Activated CD8-positive, alpha-beta memory T cell treated with anti-CD3 and anti-CD28 coated beads, Interleukin-2, amount 10 ng/mL, durations not matched to agents 7 days and 5 days (primary cell): ENCODE measurements at places on chromosomes 7 and 10. TPM values are rescaled to one million over a fixed set of nuclear protein-coding genes. Genes with fewer than 3 reads are reported as not detected.

Gene HSPB1
- total RNA-seq = 36.5 TPM

- H3K27me3 ChIP-seq = no peaks in the 10 kb centered on the region
- no peak overlapping the region for H3K4me3 ChIP-seq
- peaks cover 14% of the 10 kb centered on the region for H3K36me3 ChIP-seq
- H3K4me1 ChIP-seq = no peaks in the 10 kb centered on the region
These were observed 140.1 kb downstream of the ZFAND4 start for GRCh38 chr10:45532480-45532879.

GRCh38 chr7:435630-436366 lies 83.8 kb downstream of the PDGFA start:
- no peak overlapping the region for H3K4me3 ChIP-seq
- no peaks in the 10 kb centered on the region for H3K27me3 ChIP-seq
- no peak for DNase-seq
- no peaks in the 10 kb centered on the region for H3K4me1 ChIP-seq

Gene TAS2R4
- 0.49 TPM for total RNA-seq

DNA sequence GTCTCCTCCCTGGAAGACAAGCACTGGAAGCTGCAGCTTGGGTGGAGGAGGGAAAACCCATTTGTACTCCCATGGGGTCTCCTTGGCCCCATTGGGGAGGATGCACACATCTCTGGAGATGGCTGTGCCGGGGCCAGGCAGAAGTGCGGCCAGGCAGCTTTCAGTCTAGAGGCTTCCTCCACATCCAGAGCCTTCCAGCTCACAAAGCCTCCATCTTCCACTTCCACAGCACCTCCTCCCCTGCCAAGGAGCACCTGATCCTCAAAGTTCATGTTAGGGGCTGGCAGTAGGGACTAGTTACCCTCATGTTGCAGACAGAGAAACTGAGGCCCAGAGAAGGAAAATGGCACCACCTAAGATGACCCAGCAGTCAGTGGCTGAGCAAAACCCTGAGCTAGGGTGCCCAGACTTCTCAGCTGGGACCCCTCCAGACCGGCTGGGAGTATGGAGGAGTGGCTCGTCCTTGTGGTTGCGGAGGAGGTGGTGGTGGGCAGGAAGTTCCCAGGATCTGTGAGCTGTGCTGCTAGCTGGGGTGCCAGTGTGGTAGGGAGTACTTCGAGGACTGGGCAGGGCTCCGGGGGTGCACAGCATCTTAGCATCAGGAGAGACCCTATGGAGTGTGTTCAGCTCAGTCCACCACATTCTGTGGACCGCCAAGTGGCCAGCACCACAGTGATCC lies 44.2 kb downstream of the ADCYAP1R1 start:
- H3K36me3 ChIP-seq = no peaks in the 10 kb centered on the region
- no peak overlapping the region for H3K4me3 ChIP-seq
- no peak overlapping the region for H3K27ac ChIP-seq
- H3K4me1 ChIP-seq = no peaks in the 10 kb centered on the region
- H3K27me3 ChIP-seq = peaks cover 4% of the 10 kb centered on the region
- DNase-seq = no peak

DNA sequence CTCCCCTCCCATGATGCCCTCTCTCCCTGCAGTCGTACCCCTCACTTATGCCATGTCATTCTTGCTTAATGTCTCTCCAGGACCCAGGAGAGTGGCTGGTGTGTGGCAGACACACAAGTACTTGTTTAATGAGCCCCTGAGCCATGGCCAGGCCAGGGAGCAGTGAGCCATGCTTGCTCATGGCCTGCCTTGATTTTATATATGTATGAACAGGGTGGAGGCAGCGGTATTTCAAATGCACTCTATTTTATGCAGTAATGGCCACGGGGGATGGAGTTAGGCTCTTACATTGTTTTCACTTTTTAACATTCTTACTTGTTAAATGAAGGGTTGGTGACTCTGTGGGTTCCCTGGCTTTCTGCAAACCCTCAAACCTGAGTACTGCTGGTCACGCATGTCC lies 144.8 kb downstream of the FANK1 start:
- no peak overlapping the region for H3K4me3 ChIP-seq
- H3K4me1 ChIP-seq = peaks cover 6% of the 10 kb centered on the region
- DNase-seq = no peak
- no peaks in the 10 kb centered on the region for H3K36me3 ChIP-seq
- no peaks in the 10 kb centered on the region for H3K27me3 ChIP-seq

DNA sequence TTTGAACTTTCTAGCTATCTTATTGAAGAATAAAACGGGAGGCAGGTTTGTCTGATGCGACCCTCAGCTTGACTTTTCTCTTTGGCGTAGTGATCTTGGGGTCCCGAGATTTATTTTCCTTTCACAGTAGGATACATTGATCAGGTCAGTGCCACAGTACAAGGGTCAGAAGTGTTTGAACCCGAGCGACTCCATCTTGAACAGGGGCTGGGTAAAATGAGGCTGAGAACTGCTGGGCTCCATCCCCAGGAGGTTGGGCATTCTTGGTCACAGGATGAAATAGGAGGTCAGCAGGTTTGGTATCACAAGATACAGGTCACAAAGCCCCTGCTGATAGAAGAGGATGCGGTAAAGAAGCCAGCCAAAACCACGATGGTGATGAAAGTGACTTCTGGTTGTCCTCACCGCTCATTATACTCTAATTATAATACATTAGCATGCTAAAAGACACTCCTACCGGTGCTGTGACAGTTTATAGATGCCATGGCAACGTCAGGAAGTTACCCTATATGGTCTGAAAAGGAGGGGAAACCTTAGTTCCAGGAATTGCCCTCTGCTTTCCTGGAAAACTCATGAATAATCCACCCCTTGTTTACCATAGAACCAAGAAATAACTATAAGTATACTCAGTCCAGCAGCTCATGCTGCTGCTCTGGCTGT lies 3.0 kb upstream of the TECPR1 start:
- peak; percentile 66 for DNase-seq
- H3K36me3 ChIP-seq = peaks cover 24% of the 10 kb centered on the region
- H3K27me3 ChIP-seq = no peaks in the 10 kb centered on the region
- H3K27ac ChIP-seq = peak overlapping the region; percentile 81
- H3K4me3 ChIP-seq = no peak overlapping the region
- H3K4me1 ChIP-seq = peaks cover 43% of the 10 kb centered on the region

DNA sequence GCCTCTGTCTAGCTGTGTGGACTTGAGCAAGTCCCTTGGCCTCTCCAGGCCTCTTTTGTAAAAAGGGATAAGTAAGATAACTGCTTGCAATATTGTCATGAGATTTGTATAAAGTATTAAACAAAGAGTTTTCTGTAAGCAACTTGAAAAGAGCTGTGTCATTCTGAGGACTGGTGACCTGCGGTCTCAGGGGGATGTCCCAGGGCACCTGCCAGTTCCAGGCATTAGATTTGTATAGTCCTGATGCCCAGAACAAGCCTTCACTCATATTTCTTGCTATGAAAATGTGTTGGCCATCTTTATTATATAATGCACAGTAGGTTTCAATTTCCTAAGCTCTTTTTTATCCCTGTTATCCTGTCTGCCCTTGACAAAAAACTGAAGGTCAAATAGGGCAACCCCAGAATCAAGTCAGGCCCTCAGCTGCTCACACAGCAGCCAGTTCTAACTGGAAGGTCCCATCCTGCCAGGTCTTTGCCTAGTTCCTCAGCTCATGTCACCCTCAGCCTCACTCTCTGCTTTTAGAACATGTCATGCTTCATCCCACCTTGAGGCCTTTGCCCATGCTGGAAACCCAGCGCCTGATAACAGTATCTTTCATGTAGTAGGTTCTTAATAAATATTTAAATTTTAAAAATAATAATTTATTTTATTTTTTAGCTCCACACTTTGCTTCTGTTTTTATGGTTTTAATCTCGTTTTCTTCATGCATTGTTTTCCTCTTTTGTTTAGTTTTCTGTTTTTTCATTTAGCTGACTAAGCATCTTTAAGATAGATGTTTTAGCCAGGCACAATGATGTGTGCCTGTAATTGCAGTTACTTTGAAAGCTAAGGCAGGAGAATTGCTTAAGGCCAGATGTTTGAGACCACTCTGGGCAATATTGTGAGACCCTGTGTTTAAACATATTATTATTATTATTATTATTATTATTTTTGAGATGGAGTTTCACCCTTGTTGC lies 87.5 kb upstream of the ZNF92 start:
- peaks cover 4% of the 10 kb centered on the region for H3K27me3 ChIP-seq
- DNase-seq = no peak
- no peak overlapping the region for H3K4me3 ChIP-seq
- no peaks in the 10 kb centered on the region for H3K4me1 ChIP-seq

- DNase-seq = no peak
- no peak overlapping the region for H3K27ac ChIP-seq
- H3K27me3 ChIP-seq = peaks cover 7% of the 10 kb centered on the region
- no peak overlapping the region for H3K4me3 ChIP-seq
- H3K36me3 ChIP-seq = peaks cover 6% of the 10 kb centered on the region
- peaks cover 21% of the 10 kb centered on the region for H3K4me1 ChIP-seq
These were observed 12.0 kb upstream of the SCART1 start for GRCh38 chr10:133441780-133442179.

GRCh38 chr10:125158601-125159485 lies 1.5 kb downstream of the CTBP2 start:
- no peak for DNase-seq
- H3K4me1 ChIP-seq = peaks cover 3% of the 10 kb centered on the region
- H3K27ac ChIP-seq = peak overlapping the region; percentile 32
- H3K36me3 ChIP-seq = no peaks in the 10 kb centered on the region
- peaks cover 64% of the 10 kb centered on the region for H3K27me3 ChIP-seq

GRCh38 chr10:110864662-110865140 lies 7.0 kb upstream of the PDCD4 start:
- H3K4me3 ChIP-seq = peak overlapping the region; percentile 82
- peak overlapping the region; percentile 99 for H3K27ac ChIP-seq
- H3K36me3 ChIP-seq = peaks cover 9% of the 10 kb centered on the region
- DNase-seq = peak; percentile 79

GRCh38 chr10:44301781-44302355 lies 83.0 kb downstream of the CXCL12 start:
- no peak overlapping the region for H3K27ac ChIP-seq
- no peaks in the 10 kb centered on the region for H3K36me3 ChIP-seq
- peaks cover 5% of the 10 kb centered on the region for H3K27me3 ChIP-seq
- DNase-seq = no peak
- peaks cover 12% of the 10 kb centered on the region for H3K4me1 ChIP-seq

Gene CREB5
- total RNA-seq = not detected

- DNase-seq = peak; percentile 57
- peak overlapping the region; percentile 48 for H3K4me3 ChIP-seq
- peaks cover 21% of the 10 kb centered on the region for H3K36me3 ChIP-seq
These were observed 104.6 kb downstream of the HIPK2 start for GRCh38 chr7:139673230-139673629.

Gene OR2A14
- not detected for total RNA-seq

DNA sequence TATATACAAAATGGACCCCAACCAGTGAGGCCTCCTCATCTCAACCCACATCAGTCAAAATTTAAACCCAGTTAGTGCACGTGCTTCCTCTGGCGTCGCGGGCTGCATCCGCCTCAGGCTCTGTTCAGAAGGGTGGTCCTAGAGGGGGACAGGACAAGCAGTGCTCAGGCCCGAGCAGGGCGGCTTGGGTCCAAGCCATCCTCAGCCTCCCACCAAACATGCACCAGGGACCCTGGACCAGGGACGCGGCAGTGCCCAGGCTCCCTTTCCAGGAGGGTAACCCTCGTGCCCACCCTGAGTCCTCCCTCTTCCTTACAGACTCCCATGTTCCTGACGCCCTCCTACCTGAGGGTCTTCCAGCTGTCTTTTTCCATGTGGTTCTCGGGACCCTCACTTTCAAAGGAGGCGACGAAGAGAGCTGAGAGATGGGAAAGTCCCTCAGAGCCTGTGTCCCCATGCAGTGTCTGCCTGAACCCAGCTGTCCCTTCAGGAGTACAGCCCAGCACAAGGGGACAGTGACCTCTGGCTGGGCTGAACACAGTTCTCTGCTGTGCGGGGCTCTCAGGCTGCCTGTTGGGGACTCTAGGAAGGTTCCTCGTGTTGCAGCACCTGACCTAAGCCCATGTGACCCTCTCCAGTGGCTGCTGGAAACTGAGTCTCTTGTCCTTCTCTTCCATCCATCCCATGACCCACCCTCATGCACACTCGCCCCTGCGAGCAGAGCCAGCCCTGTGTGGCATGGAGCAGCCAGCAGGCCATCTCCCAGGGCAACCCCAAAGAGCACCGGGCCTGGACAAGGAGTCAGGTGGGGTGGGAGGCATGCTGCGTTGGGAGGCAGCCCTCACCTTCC lies 58.1 kb downstream of the CSGALNACT2 start:
- H3K27me3 ChIP-seq = no peaks in the 10 kb centered on the region
- peak; percentile 38 for DNase-seq
- no peak overlapping the region for H3K27ac ChIP-seq
- H3K4me1 ChIP-seq = no peaks in the 10 kb centered on the region
- H3K4me3 ChIP-seq = no peak overlapping the region

DNA sequence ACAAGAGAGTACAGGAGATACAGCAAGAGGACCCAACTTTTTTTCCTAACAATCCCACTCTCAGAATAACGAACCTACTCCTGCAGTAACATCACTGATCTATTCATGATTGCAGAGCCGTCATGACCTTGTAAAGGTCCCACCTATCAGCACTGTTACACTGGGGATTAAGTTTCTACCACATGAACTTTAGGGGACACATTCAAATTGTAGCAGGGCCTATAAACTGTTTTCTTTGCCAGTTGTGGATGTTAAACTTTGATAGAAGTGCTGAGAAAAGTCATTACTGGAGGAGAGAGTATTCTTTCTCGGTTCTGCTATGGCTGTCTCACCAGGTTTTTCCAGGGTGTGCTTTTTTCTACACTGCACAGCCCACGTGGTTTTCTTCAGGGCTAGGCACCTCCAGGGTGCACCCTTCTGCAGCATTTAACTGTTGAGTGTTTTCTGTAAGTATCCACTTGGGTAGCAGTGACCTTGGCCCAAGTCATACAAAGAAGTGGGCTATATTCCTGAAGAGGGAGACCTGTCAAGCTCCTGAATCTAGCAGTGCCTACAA lies 131.6 kb upstream of the AHR start:
- no peak overlapping the region for H3K27ac ChIP-seq
- no peak for DNase-seq
- peaks cover 19% of the 10 kb centered on the region for H3K36me3 ChIP-seq
- H3K4me1 ChIP-seq = peaks cover 20% of the 10 kb centered on the region
- no peak overlapping the region for H3K4me3 ChIP-seq
- H3K27me3 ChIP-seq = peaks cover 3% of the 10 kb centered on the region
